Activated CD8-positive, alpha-beta memory T cell treated with anti-CD3 and anti-CD28 coated beads for 1 hour (primary cell): ENCODE measurements at places on chromosomes 13 and 19.

- no peak for DNase-seq
These were observed 49.5 kb upstream of the FRY start for GRCh38 chr13:31982124-31982523.

DNA sequence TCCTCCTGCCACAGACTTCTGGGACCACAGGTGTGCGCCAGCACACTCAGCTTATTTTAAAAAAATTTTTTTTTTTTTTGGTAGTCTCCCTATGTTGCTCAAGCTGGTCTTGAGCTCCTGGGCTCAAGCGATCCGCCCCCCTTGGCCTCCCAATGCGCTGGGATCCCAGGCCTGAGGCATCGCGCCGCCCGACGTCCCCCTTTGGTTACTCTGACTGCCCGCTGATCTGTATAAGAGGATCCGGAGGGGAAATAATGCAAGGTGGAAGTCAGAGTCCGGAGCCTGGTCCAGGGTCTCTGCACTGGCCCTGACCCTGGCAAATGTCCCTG, 486 bp upstream of the ZNF805 start:
- DNase-seq: no peak

DNA sequence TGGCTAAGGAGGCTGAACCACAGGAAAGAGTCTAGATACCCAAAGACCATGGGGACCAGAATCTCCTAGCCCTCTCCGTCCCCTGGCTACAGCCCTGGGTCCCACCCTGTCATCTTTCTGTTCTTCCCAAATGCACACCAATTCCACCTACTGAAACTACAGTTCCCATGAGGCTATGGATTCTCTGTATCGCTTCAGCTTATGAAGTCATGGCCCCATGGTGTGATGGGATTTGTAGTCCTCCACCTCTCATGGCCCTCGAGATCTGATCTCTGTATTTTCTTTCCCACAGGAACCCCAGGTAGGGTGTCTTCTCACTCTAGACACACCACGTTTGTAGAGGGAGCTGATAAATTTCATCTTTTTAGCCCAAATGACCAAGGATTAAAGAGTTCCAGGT, 11.8 kb downstream of the PTPRH start:
- DNase-seq: no peak

DNA sequence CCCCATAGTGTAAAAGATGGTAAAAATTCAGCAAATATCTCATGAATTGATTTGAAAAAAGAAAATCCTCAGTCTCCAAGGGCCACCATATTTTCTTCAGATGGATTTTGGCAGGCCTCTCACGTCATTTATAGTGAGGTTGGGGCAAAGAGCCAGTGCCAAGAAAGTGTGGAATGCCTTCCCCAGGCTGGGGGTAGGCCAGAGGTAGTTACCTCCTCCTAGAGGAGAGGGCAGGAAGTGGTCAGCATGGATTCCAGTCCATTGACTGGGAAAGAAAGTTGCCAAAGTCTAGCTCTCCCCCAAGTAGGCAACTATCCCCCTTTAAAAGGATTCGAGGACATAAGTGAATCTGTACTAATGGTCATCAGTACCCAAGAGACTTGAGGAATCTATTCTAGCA, 68.4 kb upstream of the KCTD4 start:
- no peak for DNase-seq

DNA sequence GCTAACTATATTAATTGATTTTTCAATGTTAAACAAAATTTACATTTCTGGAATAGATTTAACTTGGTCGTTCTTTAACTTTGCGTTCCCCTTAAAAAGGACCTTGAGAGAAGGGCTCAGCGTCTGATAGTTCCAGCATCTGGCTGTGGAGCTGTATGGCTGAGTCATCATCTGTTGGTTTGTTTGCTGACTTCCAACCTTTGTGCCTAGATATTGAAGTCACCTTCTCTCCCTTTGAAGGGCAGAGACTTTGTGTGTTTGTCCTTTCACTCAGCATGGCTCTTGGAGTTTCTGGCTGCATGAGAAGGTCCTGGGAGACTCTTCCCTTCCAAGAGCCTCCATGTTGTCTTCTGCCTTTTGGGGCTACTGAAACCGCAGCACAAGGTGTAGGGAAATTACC, 16.6 kb upstream of the IRS2 start:
- no peak for DNase-seq

DNA sequence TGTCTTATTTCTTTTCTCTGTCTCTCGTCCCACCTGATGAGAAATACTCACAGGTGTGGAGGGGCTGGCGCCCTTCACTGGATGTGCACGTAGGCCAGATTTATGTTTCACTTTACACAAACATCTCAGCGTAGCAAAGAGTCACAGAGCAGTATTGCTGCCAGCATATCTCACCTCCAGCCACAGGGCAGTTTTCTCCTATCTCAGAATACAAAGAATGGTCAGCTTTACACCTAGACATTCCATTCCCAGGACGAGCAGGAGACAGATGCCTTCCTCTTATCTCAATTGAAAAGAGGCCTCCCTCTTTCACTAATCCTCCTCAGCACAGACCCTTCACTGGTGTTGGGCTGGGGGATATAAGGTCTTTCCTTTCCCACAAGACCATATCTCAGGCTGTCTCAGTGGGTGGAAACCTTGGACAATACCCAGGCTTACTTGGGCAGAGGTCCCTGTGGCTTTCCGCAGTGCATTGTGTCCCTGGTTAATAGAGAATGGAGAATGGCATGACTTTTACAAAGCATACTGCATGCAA, 7.2 kb upstream of the ZNF611 start:
- no peak for DNase-seq

DNA sequence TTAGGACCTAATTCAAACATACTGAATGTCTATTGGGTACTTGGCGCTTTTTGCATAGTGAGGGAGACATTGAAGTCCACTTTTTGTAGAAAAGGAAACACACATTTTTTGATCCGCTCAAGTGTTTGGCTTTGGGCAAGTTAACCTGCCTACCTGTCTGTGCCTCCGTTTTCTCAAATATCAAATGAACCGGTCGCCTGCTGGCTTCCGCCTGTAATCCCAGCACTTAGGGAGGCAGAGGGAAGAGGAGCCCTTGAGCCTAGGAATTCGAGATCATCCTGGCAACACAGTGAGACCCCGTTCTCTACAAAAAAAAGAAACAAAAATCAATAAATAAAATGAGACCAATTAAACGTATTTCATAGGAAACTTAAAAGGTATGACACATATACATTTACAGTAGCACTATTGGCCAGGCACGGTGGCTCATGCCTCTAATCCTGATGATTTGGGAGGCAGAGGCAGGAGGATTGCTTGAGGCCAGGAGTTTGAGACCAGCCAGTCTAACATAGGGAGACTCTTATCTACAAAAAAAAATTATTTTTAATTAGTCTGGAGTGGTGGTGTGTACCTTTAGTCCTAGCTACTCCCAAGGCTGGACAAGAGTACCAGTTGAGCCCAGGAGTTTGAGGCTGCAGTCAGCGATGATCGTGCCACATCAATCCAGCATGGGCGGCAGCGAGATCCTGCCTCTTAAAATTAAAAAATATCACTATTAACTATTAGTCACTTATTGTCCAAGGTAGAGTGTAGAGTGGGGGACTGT, 1.3 kb downstream of the RAD23A start:
- no peak for DNase-seq

GRCh38 chr13:50122455-50122854, 107.2 kb downstream of the KCNRG start:
- no peak for DNase-seq

GRCh38 chr13:38700051-38700450, 13.2 kb downstream of the FREM2 start:
- no peak for DNase-seq

- no peak for DNase-seq
These were observed 77.8 kb upstream of the RFC3 start for GRCh38 chr13:33740134-33740538.

DNA sequence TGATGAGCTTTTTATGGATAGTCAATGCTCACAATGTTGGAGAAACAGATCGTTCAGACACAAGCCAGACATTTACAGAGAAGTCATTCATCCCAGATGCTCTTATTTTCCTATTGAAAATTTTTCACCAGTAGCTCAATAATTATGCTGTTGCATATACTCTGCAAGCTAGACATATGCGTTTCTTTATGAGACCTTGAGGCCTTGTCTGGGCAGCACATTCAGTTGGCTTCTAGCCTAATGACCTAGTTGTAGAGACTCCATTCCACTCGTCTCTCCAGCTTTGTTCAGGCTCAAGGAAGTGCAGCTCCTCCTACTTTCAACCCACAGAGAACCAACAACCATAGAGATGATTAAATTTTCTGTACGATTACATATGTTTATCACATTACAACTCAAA, 237.7 kb downstream of the MZT1 start:
- no peak for DNase-seq

GRCh38 chr19:48152551-48152950, 17.6 kb downstream of the LIG1 start:
- DNase-seq: peak; percentile 12

GRCh38 chr13:44064357-44064756, 184.7 kb downstream of the LACC1 start:
- no peak for DNase-seq

- no peak for DNase-seq
These were observed 2.1 kb upstream of the PNMA8B start for GRCh38 chr19:46497773-46498172.

DNA sequence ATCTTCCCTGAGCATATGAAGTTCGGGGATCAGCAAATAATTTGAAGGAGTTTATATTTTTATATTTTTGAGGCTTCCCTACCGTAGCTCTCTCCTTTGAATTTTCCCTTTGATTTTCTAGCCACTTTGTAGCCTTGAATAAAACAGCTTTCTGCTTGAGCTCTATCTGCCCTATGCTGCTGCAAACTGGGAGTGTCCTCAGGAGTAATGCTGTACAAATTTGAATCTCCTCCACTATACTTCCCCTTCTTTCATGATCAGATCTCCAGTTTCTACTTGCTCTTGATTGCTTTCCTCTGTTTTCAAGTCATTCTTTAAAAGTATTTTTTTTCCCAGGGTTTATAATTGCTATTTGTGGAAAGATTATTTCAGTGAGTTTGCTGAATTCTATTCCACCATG, 14.6 kb downstream of the PDS5B start:
- DNase-seq: no peak

GRCh38 chr19:35731353-35731752, 10.9 kb downstream of the IGFLR1 start:
- DNase-seq: no peak

DNA sequence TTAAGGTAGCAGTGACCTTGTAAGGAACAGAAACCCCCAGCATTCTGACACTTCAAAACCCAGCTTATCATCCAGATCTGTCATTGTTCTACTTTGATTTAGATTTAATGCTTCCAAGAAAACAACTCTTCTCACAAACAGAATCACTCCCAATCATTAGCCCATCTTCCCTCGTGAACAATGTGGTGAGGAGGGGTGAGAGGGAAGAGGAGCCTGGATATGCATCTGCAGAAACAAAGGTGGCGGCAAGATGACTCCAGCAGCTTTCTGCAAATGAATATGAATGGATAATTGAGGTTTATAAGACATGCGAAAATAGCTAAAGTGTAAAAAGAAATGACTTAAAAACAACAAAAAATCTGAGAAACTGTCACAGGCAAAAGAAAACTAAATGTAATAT, 859.9 kb upstream of the SLC10A2 start:
- DNase-seq: no peak

- no peak for DNase-seq
These were observed 17.8 kb upstream of the NAA16 start for GRCh38 chr13:41293272-41293671.

- DNase-seq: no peak
These were observed 57.9 kb downstream of the GADD45B start for GRCh38 chr19:2533686-2534422.

- no peak for DNase-seq
These were observed 32.2 kb upstream of the TNFAIP8L1 start for GRCh38 chr19:4606921-4607678.

GRCh38 chr13:43244481-43244880, 221.1 kb downstream of the DNAJC15 start:
- DNase-seq: no peak

- no peak for DNase-seq
These were observed 3.5 kb upstream of the LILRB1 start for GRCh38 chr19:54626757-54627156.

DNA sequence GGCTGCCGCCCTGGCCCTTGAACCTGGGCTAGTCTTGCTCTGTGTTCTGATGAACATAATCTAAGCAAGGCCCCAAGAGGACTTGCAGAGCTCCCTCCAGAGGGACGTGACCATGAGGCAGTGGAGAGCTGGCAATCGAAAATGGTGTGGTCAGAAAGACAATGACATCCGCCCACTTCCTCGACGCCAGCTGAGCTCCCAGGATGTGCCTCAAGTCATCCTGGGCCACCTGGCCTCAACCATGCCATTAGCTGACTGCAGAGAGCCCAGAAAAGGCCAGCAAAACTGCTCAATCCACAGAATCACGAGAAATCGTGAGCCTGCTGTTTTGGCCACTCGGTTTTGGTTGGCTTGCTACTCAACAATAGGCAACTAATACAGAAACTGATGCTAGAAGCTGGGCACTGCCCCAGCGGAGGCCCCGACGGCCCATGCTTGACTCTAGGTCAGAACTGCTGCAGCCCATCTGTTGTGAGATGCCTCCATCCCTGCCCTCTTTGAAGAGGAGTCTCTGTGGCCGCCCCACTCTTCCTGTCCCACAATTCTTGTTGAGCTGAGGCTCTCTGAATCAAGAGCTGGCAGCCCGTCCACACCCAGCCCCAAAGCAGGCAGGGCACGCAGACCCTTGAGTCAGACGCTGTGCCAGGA, 53.3 kb downstream of the STK24 start:
- no peak for DNase-seq

- DNase-seq: no peak
These were observed 1047.5 kb upstream of the SPRY2 start for GRCh38 chr13:81388400-81388799.

- no peak for DNase-seq
These were observed 122.7 kb downstream of the TBC1D4 start for GRCh38 chr13:75359266-75359665.

DNA sequence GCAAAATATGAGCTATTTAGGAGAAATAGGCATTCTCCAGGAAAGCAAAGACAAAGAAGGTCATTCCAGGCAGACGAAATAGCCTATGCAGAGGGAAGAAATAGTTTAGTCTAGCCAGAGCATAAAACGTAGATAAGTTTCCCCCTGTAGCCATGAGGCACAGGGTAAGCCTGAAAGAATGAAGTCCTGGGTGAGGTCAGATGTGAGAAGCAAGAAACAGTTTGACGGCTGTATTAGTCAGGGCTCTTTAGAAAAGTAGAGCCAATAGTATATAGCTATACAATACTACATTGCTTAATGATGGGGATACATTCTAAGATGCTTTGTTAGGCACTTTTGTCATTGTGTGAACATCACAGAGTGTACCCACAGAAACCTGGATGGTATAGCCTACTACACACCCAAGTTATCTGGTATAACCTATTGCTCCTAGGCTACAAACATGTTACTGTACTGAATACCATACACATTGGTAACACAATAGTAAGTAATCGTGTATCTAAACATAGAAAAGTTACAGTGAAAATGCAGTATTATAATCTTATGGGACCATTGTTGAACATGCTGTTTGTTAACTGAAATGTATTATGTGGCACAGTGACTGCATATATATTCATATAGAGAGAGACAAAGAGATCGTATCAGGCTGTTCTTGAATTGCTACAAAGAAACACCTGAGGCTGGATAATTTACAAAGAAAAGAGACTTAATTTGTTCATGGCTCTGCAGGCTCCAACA, 59.3 kb upstream of the WDFY2 start:
- DNase-seq: no peak
